NCI-H2029 treated with DMSO at 0.1 percent for 48 hours (cell line): ENCODE measurements at places on chromosomes 6 and 20.

DNA sequence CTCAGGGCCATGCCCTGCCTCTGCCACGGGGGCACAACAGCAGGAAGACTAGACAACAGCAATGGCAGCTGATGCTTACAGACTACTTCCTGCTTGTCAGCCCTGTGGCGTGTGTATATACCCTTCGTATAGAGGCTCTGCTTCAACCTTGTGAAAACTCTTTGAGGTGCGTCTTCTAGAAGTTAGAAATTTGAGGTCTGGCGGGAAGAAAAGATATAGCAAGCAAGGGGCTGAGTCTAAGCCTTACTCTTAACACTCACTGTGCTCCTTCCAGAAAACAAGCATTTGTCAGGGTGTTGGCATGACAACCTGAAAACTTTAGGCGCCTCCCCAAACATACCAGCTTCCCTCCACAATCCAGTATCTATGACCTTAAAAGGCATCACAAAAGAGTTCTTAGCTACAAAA lies 33.3 kb downstream of the JPH2 start:
- DNase-seq, result no peak

DNA sequence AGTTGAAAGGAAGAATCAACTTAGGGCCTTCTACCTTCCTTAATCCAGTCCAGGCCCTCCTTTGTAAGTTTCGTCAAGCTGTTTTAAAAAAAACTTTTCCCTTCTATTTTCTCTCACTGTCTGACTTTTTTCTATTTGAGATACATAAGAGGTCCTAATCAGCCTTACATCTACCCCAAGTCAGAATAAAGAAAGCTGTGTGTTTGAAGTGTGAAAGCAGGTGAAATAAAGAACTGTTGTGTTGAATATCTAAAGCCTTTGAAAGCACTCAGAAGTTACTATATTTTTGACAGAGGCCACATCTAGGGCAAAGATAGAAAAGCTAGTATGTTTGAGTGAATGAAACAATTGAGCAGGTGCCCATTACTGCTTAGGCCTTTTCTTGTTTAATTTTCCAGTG lies 35.5 kb downstream of the SH3BGRL2 start:
- no peak for DNase-seq

GRCh38 chr6:52393780-52394179 lies 26.4 kb upstream of the EFHC1 start:
- no peak for DNase-seq

GRCh38 chr6:2739335-2739734 lies 11.4 kb downstream of the MYLK4 start:
- no peak for DNase-seq

GRCh38 chr6:61044011-61044410 lies 1242.0 kb downstream of the KHDRBS2 start:
- no peak for DNase-seq

- no peak for DNase-seq
These were observed 61.6 kb upstream of the EDN1 start for GRCh38 chr6:12228447-12229146.

GRCh38 chr6:225121-225721 lies 67.1 kb upstream of the DUSP22 start:
- DNase-seq, result no peak

GRCh38 chr20:46128310-46129151 lies 10.4 kb downstream of the CD40 start:
- DNase-seq, result no peak
